ENCODE measurements at places on chromosomes 1 and 21.

DNA sequence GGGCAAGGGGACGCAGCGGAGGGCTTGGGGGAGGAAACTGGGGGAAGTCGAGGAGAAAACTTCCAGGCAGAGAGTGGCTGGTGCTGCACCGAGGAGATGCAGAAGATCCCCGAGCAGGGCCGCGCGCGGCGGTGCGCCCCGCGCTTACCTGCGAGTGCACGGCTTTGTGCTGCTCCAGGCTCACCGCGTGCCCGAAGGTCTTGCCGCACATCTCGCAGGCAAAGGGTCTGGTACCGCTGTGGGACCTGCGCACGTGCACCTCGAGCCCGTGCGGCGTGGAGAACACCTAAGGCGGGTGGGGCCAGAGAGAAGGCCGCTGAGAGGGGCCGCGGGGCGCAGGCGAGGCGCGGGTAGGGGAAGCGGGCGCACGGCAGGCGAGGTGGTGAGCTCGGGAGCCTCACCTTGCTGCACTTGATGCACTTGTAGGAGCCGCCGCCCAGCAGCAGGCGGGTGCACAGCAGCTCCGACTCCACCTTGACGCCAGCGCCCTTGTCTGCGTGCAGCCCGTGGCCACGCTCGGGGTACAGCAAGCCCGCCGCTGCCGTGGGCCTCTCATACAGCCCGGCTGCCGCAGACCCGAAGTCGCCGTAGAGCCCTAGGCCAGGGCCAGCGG lies 6.4 kb downstream of the GFI1 start:
- no peak for DNase-seq

DNA sequence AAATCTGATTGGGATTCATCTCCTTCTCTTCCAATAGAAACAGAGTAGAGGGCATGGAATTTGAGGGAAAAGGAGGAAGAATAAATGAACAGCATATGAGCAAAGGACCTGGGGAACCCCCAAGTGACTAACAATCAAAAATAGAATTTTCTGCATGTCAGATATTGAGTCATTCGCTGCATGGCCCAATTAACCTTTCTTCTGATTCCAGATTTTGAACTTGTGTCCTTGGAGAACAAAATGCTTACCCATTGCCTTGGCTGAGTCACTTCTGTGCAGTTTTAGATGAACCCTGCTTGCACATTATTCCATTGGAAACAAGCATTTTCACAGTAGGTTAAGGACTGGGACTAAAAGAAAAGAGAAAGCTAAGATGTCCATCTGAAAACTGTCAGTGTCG lies 390.5 kb downstream of the ST6GALNAC3 start:
- no peak for DNase-seq

DNA sequence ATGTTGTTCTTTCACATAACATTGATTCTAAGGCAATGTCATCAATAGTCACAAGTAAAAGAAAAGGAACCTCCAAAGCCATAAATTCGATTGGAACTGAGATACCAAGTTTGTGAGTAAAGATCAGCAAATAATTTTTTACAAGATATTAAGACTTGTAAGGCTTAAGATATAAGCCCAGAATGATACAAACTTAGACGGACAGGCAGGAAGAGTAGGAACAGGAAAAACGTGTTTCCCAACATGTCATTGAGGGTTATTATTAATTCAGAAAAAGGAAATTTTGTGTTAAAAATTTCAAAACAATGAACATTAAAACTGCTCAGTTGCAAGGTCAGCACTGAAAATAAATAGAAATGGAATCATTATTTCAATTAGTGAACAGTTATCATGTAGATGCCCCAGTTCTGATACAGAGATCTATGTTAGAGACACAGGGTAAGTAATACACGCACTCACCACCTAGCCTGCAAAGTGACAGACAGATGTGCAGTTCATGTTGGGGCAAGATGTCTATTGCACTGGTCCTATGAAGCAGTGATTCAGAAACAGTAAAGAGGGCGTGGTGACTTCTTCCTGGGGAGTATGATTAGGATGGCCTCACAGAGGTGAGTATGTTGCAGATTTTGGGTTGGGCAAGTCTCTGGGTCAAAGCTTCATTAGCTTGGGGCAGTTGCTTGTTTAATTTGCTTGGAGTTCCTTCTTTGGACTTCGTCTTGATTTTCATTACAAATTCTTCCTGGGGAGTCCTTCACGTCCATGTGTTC lies 284.4 kb downstream of the SETD4 start:
- DNase-seq = no peak

- no peak for DNase-seq
Measured at GRCh38 chr1:29836651-29837646, 600.6 kb downstream of the PTPRU start.

GRCh38 chr1:13607002-13607401 lies 23.4 kb downstream of the PDPN start:
- DNase-seq = no peak

GRCh38 chr1:19866758-19867157 lies 15.4 kb upstream of the OTUD3 start:
- no peak for DNase-seq

DNA sequence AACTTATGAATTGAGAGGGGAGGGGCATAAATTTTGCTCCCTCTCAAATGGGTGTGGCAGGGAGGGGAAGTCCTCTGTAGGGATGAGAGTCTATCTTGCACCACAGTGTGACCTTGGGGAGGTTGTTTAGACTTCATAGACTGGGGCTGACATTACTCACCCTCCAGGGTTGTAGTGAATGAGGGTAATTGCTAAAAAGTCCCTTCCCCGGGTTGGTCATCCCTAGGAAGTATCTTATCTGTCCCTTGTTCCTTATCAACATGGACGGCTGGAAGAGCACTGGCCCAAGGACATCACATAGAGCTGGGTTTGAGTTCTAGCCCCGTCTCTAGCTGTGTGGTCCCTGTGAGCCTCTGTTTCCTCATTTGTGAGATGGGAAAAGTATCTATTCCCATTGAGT lies 52.4 kb upstream of the SLC2A1 start:
- DNase-seq = no peak

GRCh38 chr1:196295766-196296165 lies 312.5 kb downstream of the KCNT2 start:
- no peak for DNase-seq

- no peak for DNase-seq
Measured at GRCh38 chr21:33238565-33239255, 9.0 kb downstream of the IFNAR2 start.

DNA sequence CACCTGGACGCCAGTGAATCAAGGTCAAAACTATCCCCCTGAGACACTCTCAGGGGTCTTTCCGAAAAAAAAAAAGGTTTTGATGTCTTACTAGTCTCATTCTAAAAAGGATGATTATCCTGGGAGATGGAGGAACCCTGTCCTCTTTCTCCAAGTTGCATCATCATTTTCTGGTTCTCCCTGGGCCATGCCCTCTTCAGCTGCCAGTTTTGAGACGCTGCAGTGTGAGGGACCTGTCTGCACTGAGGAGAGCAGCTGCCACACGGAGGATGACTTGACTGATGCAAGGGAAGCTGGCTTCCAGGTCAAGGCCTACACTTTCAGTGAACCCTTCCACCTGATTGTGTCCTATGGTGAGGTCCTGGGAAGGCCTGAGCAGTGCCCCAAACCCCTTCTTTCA lies 3.5 kb downstream of the FCRLA start:
- no peak for DNase-seq

DNA sequence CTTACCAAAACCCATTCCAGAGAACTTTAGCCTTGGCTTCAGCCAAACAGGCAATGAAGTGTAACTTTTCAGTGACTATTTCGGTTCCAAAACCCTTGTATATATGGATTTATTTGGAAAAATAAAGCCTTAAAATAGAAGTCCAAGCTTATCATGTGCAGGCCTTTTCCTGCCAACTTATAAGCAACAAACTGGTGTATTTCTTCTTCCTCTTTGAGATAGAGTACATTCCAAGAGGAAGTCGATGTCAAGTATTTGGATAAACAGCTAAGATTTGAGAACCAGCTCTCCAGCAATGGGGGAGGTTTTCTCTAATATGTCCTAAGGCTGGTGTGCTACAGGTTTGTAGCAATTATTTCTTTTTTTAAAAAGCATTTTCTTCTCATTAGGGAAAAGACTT lies 407.8 kb downstream of the DUSP10 start:
- no peak for DNase-seq

DNA sequence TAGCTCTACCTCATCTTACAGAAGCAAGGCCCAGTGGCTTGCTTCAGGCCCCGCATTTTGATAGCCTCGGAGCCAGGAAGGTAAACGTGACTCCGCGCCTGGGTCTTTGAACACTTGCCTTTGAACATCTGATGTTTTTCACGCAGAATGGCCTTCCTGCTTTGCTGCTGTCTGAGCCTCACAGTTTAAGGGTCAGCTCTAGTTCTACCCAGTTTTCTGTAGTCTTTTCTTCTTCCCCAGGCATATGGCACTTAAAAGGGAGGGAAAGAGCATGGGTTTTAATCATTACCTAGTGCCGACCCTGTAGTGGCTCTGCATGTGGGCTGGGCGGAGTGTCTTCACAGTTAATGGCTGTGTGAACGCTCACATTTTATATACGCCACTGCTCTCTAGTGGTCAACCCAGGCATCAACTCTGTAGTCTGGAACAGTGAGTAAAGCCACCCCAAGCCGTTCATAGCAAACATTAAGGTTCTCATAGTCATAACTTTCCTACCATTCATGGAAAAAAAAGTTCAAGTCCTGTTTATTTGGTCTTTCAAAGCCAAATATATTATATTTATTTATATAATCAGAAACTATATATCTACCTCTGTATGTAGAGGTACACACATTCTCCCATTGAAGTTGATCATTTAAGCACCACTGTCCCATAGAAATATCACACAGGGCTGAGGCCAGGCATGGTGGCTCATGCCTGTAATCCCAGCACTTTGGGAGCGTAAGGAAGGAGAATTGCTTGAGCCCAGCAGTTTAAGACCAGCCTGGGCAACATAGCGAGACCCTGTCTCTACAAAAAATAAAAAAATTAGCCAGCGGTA lies 78.1 kb downstream of the IER5 start:
- peak; percentile 40 for DNase-seq

DNA sequence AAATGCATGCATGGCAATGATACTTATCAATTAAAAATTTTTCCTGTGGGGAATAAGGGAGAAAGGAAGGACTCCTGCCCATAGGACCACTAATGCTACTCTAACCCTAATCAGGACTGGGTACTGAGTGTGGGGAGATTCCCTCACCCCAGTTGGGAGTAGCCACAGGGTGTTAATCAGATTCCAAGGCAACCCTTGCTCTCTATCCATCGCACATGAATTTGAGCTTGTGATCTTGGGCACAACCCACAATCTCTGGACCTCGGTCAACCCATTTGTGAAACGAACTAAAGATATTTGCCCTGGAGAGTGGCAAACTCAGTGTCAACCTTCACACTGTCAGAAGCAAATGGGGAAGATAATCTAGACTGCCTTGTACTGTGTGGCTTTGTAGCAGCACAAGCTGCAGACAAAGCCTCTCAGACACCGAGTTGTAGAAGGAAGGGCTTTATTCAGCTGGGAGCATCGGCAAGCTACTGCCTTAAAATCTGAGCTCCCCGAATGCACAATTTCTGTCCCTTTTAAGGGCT lies 69.5 kb downstream of the SERINC2 start:
- DNase-seq = no peak

GRCh38 chr1:204108312-204109141 lies 35.6 kb downstream of the SOX13 start:
- DNase-seq = no peak

- DNase-seq = no peak
Measured at GRCh38 chr21:41604583-41605041, 96.7 kb upstream of the TMPRSS2 start.

DNA sequence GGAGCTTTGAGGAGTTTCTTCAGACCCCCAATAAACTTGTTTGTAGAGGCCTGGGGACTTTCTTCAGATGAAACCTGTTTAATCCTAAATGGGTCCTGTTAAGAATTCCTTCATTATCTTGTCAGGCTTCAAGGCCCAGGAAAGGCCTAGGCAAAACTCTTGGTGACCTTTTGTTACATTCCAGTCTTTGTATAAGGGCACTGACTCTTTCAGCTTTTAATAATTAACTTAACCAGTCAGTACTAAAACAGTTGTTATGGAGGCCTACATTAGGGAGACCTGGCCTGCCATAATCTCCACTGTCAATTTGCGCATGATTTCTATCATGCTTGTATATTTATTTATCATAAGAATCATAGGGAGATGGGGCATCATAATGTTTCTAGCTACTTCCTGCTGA lies 110.2 kb downstream of the FCRL5 start:
- DNase-seq = no peak

DNA sequence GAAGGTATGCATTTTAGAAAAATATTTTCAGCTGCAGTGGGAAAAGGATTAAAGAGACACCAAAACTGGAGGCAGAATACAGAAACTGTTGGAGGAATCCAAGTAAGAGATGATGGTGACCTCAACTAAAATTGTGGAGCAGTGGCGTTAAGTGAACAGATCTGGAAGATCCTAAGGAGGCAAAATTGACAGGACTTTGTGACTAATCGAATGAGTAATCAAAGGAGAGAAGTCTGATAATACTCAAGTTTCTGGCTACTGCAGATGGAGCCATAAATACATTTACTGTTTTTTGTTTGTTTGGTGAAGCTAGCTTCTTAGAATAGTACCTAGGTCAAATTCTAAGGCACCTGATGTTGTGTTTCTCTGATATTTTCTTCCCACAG lies 3.1 kb downstream of the CTBS start:
- DNase-seq = no peak

- no peak for DNase-seq
Measured at GRCh38 chr1:20262810-20263534, 27.7 kb upstream of the VWA5B1 start.

GRCh38 chr1:65525266-65526048 lies 105.0 kb downstream of the LEPR start:
- no peak for DNase-seq

DNA sequence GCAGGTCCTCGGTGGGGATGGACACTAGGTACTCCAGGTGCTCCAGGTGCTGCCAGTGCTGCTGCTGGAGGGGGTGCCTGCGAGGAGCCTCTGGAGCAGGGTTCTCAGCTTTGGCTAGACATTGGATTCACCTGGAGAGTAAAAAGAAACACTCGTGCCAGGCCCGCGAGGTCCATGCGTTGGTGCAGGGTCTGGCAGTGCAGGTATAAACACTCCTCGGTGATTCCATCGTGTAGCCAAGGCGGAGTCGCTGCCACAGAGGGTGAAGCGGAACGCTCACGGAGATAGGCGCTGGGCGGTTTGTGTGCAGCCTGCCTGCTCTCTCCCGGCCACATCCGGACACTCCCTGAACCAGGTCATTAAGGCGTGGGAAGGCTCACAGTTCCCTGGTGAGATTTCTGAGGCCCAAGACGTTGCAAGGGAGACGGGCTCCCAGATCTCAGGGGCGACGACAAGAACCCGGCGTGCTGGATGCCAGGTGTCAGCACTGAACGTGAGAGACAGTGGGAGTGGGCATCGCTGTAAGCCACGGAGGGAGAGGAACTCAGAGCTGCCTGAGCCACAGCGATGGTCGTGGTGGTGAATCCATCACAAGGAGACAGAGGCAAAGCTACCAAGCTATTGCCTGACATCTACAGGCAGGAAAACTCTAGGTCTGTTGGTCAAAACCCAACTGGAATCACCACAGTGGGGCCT lies 17.2 kb upstream of the SUMO3 start:
- DNase-seq = no peak

- DNase-seq = peak; percentile 27
Measured at GRCh38 chr1:222464841-222465210, 83.1 kb downstream of the HHIPL2 start.

- DNase-seq = peak; percentile 50
Measured at GRCh38 chr1:246008363-246008831, 498.7 kb downstream of the SMYD3 start.

Measured in breast epithelium (tissue), 4 donors.